Regular cardiac myocyte (primary cell): ENCODE measurements at places on chromosomes 6 and 20. TPM values are rescaled to one million over a fixed set of nuclear protein-coding genes. Genes with fewer than 3 reads are reported as not detected.

Gene PLEKHG1
- 0.56 and 1.5 TPM in 2 replicates for total RNA-seq

Gene OR2J3
- not detected in 2 replicates for total RNA-seq

Gene DOP1A
- 28.0 and 35.8 TPM in 2 replicates for total RNA-seq

Gene SPATA25
- total RNA-seq: 0.19 and 0.28 TPM in 2 replicates

Gene EFCAB8
- total RNA-seq: under 0.01 and 0.38 TPM in 2 replicates

Gene MICAL1
- 37.2 and 40.3 TPM in 2 replicates for total RNA-seq

Gene RTF2
- 85.7 and 99.5 TPM in 2 replicates for total RNA-seq

Gene CLIC5
- total RNA-seq: under 0.01 TPM in 1 of 2 replicates, not detected in the other

Gene SCRT2
- not detected in 2 replicates for total RNA-seq

Gene FHL5
- 0.28 TPM in 1 of 2 replicates, not detected in the other for total RNA-seq
